ENCODE measurements at places on chromosomes 2 and 18.

- no peak for DNase-seq
Observed at GRCh38 chr2:122451040-122451439, 695.6 kb downstream of the TSN start.

- no peak for DNase-seq
Observed at GRCh38 chr2:11873356-11874154, 127.1 kb downstream of the LPIN1 start.

- DNase-seq: no peak
Observed at GRCh38 chr2:134758633-134759032, 39.8 kb upstream of the TMEM163 start.

DNA sequence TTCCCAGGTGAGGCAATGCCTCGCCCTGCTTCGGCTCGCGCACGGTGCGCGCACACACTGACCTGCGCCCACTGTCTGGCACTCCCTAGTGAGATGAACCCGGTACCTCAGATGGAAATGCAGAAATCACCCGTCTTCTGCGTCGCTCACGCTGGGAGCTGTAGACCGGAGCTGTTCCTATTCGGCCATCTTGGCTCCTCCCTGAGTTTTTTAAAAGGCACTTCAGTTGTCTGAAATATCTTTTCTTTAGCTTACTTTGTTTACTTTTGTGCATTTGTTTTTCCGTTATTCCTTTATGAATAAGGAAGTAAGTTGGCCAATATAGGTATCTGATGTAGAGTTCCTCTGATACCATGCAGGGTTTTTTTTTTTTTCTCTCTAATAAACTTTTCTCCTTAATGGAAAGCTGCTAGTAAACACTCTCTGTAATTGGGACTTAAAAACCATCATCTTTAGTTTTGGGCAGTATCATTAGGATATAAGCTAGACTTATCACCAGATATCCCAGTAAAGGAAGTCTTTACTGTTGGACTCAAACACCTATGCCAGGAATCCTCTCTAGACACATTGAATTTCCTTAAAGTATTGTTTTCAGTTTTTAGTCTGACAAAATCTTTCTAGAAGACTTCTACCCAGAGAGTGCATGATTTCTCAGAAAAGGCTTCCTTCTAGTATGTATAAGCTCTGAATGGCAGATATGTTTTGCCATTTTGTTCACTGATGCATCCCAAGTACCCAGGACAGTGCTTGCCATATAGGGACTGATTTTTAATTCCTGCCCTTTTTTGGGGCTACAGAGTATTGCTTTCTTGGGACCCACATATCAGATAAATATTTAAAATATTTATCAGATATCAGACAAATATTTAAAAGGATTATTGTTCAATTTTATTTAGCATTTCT, 35.8 kb upstream of the DYSF start:
- no peak for DNase-seq

DNA sequence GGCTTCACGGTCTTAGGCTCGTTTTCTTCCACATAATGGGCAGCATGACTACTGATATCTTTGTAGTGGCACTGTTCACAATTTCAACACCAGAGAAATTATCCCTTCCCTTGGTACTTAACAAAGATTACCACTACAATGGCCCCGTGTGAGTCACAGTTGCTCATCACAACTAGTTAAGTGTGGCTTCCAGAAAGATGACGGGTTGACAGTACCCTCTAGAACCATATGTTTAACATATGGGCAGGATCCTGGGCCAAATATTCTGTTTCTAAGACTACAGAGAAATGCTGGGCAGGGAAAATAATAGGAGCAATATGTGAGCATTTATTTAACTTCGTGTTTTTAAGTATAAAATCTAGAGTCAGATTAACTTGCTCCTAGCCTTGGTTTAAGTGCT, 780.1 kb upstream of the LINC00305 start:
- DNase-seq: no peak

GRCh38 chr2:202750763-202751427, 116.1 kb downstream of the FAM117B start:
- no peak for DNase-seq

- DNase-seq: no peak
Observed at GRCh38 chr2:219998107-219998506, 370.7 kb downstream of the SLC4A3 start.

GRCh38 chr18:74834424-74835309, 237.0 kb downstream of the ZNF407 start:
- DNase-seq: no peak

GRCh38 chr2:20507166-20507692, 60.4 kb downstream of the RHOB start:
- DNase-seq: no peak

- DNase-seq: no peak
Observed at GRCh38 chr2:173087214-173087581, 11.6 kb downstream of the MAP3K20 start.

DNA sequence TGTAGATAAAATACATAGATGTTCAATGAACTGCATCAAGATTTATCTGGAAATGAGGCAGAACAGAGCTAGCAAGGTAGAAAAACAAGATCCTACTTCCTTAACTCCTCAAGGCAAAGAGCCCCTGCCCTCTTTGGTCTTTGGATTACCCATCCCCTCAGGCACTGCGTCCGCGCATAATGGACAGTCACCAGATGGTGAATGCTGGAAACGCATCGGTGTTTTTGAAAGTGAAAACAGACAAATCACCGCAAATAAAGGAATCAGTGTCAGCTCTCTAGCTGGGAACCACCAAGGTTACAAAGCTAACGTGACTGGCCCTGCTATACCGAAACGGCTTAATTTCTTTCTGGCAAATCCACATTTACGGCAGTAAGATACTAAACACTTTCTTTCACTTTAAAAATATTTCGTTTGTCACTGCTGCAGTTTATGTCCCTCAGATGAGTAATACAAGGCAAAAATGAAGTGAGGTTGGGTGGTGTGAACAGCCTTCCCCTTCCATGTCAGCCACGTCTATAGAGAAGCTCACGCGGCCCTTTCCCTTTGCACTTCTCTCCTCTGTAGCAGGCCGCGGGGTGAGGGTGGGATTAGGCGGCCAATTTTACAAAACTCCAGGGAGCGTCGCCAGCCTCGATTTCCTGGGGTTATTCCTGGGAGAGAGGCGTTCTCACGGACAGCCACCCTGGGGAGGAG, 627 bp upstream of the GALR1 start:
- DNase-seq: no peak

DNA sequence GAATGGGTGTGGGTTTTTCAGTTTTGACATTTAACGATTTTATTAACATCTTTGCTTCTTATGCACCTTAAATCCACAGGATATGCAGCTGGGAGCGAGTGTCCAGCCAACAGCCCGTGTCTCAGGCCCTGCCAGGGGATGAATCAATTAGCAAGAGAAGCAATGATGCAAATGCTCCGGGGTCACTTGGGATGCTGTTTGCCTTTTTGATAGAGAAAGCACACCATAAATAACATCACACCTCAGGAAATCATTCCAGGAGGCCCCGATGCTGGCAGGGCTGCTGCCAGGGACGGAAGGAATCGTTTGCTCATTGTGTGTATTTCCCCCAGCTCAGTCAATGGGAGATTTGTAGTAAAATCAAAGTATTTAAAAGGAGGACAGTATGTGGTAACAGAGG, 394.0 kb upstream of the HNRNPA3 start:
- DNase-seq: no peak

GRCh38 chr2:203453858-203454451, 81.1 kb downstream of the RAPH1 start:
- no peak for DNase-seq

DNA sequence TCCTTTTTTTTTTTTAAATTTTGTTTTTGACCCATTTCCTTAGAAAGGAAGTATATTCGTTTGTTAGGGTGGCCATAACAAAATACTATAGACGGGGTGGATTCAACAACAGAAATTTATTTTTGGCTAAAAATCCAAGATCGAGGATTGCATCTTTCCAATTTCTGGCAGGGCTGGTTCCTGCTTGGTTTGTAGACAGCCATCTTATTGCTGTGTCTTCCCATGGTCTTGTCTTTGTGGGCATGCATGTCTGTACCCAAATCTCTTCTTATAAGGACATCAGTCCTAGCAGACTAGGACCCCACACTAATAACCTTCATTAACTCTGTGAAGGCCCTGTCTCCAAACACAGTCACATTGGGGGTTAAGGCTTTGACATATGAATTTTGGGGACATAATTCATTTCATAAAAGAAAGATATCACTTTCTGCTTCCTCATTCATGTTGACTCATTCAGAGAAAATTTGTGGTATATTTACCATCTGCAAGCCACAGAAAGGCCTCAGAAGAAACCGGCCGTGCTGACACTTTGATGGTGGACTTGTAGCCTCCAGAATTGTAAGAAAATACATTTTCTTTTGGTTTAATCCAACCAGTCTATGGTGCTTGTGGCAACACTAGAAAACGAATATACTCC, 262.1 kb downstream of the LPIN1 start:
- DNase-seq: no peak

- no peak for DNase-seq
Observed at GRCh38 chr2:71603311-71603811, 150.0 kb downstream of the DYSF start.
